ENCODE measurements at places on chromosomes 1 and 21. TPM values are rescaled to one million over a fixed set of nuclear protein-coding genes. Genes with fewer than 3 reads are reported as not detected.

CLDN17 gene
- total RNA-seq: 1.1 TPM

BROX gene
- 54.2 TPM for total RNA-seq

HTR6 gene
- not detected for total RNA-seq

SLC44A5 gene
- 4.9 TPM for total RNA-seq

AMY1A gene
- total RNA-seq: not detected

UBL4B gene
- not detected for total RNA-seq

TCP10L gene
- not detected for total RNA-seq

HAX1 gene
- total RNA-seq: 86.6 TPM

- DNase-seq: no peak
Measured at GRCh38 chr1:201309416-201309815, 26.1 kb downstream of the PKP1 start.

- DNase-seq: no peak
Measured at GRCh38 chr1:14897547-14897946, 256.0 kb upstream of the TMEM51 start.

DNA sequence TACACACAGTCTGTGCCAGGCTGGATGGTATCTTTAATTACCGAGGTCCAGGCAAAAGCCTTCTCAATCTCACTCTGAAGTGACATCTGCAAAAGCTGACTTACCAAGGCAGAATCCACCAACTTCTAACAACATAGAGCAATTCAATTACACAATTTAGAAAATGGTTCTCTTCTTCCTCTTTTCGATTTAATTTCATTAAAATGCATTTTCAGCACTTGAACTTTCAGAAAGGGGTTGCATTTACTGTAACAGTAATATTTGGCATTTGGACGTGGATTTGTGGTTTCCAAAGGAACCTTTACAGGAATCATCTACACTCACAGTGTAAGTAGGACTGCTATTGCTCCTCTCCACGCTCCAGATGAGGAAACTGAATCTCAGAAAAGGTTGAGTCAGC, 53.3 kb downstream of the ERO1B start:
- DNase-seq: no peak

GRCh38 chr1:170927955-170928840, 7.1 kb upstream of the MROH9 start:
- DNase-seq: no peak

DNA sequence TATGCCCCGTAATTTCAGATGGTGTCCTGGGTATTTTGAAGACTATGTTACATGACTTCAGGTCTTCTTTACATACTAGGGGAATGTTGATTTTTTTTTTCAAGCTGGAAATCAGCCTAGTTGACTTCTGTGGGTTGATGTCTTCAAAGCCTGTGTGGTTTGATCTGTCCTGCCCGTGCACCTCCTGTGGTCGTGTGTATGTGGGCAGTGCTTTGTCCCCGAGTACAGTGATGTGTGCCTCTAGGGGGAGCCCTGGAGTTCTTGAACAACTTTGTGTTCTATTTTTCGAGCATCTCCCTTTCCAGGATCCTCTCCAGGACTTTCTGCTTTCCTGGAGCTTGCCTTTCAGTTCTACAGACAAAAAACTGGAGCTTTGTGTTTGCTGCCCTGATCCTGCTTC, 28.9 kb downstream of the OBSCN start:
- no peak for DNase-seq

- no peak for DNase-seq
Measured at GRCh38 chr1:34369701-34370455, 193.2 kb downstream of the C1orf94 start.

GRCh38 chr1:89780721-89781120, 40.1 kb upstream of the LRRC8D start:
- DNase-seq: no peak

- no peak for DNase-seq
Measured at GRCh38 chr1:34108711-34109110, 56.3 kb downstream of the CSMD2 start.

DNA sequence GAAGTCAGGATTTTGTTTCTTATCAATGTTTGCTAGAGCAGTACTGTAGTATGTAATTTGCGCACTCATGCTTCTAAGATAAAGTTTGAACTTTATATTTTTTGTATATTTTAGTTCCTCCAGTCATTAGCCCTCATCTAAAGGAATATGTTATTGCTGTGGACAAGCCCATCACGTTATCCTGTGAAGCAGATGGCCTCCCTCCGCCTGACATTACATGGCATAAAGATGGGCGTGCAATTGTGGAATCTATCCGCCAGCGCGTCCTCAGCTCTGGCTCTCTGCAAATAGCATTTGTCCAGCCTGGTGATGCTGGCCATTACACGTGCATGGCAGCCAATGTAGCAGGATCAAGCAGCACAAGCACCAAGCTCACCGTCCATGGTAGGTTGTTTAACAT, 252.2 kb downstream of the TPR start:
- no peak for DNase-seq

DNA sequence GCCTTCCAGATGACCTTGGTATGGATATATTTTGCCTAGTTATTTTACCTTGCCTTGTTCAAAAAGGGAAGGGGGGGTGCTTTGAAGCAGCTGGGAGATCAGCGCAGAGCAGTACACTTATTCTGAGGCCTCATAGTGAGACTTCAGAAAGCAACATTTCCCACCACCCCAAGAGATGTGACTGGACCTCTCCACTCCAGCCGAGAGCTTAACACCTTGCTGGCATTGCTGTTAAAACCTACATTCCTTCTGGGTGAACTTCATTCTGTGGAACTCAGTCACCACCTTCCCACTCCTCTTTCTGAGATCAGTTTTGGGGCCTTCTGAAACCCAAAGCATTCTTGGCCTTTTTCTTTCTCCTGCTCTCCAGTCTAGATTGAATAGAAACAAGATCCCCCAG, 148.7 kb downstream of the BARHL2 start:
- no peak for DNase-seq

GRCh38 chr1:64568171-64568450, 98.2 kb downstream of the CACHD1 start:
- no peak for DNase-seq

- DNase-seq: no peak
Measured at GRCh38 chr21:26041431-26042180, 129.0 kb downstream of the APP start.

DNA sequence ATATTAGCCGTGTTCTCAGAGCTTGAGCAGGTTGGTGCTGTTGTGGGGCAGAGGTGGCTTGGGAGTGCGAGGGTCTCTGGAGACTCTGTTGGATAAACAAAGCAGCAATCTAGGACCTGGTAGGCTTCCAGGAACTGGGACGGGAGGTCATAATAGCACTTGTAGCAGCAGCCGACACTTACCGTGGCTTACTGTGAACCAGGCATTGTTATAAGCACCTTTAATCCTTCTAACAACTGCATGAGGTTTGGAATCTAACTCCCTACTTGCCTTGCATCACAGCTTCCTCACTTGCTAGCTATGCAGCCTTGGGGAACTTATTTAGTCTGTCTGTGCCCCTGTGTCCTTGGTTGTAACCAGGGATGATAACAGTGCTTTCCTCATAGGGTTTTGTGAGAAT, 94.9 kb downstream of the NAV1 start:
- DNase-seq: no peak

- no peak for DNase-seq
Measured at GRCh38 chr1:31957701-31958674, 19.8 kb upstream of the PTP4A2 start.

DNA sequence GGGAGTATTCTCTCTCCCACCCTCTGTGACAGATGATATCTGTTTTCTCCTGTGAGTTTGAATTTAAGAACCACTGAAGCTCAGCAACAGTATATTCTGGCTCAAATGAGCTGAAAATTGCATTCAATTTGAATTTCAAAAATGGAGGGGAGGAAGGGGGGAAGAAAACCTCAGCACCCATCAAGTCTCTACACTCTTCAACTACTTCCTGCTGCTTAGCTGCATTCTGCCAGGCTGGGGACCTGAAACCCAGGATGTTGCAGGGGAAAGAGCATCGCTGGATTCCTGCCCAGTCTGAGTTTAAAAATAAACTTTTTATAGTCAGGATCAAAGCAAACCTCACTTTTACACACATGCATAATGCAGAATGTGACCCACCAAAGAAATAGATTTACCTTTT, 214.3 kb upstream of the ESRRG start:
- no peak for DNase-seq

GRCh38 chr1:14755518-14756252, 157.2 kb downstream of the KAZN start:
- no peak for DNase-seq

- no peak for DNase-seq
Measured at GRCh38 chr1:58584082-58584895, 7.2 kb upstream of the TACSTD2 start.

DNA sequence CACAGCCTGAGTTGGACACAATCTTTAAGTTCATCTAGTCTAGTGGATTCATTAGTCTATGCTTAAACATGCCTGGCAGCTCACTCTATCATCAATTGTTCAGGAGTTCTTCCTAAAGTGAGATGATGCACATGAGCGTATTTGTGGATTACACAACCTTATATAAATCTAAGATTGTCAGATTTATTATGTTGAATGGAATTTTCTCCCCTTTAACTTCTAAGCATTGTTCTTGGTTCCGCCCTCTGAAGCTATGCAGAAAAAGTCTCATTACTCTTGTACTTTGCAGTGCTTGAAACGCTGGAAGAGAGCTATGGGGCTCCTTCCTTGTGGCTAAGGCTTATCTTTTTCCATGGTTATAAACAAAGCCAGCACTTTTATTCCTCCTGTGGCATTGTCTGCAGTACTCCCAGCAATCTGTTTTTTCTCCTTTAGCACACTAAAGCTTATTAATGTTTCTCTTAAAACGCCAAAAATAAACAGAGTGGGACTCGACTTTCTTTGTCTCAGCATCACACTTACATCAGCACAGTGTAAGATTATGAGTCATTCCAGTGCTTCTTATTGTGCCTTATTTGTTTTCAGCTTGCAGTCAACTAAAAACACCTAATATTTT, 316.8 kb upstream of the CAMK1G start:
- DNase-seq: no peak

Measured in esophagus squamous epithelium (tissue), 5 donors.